Cortex of kidney (tissue), 1 donor: ENCODE measurements at places on chromosomes 3 and 15.

DNA sequence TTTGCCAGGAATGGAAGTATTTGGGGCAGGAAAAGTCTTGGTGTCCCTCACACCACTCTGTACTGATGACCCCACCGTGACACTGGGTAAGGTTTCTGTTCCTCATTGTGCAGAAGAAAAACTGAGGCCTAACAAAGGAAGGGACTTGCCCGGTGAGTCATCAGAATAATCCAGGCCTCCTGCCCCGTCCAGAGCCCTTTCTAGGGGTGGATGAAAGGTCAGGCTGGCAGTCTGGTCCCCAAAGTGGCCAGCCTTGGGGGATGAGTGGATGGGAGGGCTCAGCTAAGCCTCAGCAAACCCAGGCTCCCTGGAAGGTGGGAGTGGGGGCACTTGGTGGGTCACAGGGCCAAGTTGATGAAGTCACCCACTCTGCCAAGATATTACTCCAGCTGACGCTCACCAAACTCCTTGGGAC lies 2.3 kb upstream of the DNAH1 start:
- no peak for DNase-seq

GRCh38 chr15:101613130-101614000 lies 38.8 kb downstream of the TM2D3 start:
- DNase-seq: no peak

DNA sequence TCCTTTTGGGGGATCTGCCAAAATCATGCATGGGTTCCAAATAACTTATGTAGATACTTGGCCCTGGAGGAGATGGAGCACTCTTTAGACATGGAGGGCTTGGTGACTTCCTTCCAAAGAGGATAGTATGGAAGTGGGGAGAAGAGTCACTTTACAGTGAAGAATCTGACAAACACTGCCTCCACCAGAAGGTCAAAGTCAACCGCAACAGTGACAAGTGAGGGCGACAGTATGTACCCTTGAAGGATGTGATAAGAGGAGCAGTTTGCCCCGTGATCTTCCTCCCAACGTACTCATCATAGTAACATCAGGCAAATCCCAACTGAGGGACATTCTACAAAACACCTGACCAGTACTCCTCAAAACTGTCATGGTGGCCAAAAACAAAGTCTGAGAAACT lies 62.0 kb downstream of the LMCD1 start:
- DNase-seq: no peak

GRCh38 chr15:88029696-88030095 lies 226.8 kb downstream of the NTRK3 start:
- DNase-seq: no peak

DNA sequence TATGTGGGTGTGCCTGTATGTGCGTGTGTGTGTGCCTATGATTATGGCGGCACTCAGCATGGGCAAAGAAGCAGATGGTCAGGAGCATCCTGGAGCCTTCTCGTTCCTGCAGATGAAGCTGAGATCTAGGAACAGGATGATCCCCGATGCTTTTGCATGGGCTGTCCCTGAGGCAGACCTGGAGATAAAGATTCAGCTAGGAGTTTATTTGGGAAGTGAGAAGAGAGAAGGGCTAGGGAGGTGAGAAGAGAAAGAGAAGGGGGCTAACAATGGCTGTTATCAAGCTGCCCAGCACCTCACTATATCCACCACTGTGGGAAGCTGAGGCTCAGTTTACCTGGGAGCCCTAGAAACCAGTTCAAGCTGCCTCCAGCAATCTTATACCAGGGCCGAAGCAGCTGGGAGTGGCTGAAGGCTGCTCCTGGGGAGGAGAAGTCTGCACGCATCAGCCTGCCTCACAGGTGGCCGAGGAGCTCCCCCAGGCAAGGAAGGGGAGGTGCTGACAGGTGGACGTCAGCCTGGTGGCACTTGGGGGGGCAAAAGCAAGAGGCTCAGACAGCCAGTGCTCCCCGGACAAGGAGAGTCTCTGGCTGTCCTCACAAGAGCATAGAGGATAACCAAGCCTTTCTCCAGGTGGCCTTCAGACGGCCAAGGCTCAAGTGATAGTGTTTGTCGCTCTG lies 94.0 kb upstream of the IQSEC1 start:
- DNase-seq: no peak

DNA sequence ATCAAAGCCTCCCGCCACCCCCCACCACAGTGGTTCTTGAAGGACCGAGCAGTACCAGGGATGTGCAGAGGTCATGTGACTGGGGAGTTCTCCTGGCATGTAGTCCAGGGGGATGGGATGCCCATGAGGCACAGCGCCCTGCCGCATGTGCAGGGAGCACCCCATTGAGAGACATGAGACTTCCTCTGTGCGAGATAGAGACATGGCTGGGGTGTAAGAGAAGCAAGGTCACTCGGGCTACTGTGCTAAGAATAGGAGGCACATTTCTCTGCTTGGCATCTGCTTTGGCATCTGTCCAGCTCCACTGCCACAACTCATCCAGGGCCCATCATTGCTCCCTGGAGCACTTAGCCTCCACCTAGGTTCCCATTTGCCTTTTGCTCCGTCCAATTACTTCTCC lies 2.4 kb upstream of the CYP1A1 start:
- no peak for DNase-seq

GRCh38 chr3:125107363-125107762 lies 51.6 kb upstream of the HEG1 start:
- no peak for DNase-seq

DNA sequence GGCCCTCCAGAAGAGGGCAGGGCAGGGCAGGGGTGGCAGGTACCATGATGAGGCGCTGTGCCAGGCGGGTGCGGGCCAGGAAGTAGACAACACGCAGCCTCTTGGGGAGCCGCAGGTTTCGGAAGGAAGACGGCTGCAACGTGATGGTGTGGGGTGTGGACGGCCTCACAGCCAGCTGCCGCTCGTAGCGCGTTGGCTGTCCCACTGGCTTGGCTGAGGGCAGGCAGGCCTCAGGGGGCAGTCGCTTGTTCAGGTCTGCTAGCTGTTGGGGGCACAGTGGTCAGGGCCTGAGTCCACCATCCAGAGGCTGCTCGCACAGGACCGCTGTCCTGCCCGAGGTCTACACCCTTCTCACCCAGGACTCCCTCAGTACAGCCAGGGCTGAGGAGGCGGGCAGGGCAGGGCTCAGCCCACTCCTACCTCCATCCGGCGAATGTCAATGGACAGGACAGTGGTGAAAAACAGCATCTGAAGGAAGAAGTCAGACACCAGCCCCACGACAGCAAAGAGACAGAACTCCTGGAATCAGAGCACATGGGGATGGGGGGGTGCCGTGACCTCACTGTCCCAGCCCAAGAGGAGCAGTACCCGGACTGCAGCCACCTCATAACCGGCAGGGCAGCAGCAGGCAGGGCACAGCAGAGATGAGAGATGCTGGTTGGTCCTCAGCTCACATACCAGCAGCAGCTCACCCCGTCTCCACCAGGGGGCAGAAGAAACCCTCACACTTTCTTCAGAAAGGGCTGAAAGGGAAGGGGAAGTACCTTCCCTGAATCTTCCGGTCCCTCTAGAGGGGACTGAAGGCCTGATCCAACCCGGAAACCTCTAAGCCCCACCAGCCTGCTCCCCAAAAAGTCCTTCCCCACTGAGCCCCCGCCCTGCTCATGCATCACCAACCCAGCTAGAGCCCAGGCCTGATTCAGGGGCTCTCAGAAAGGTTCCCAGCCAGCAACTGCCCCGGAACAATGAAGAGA lies 40.0 kb downstream of the PTPN23 start:
- DNase-seq: no peak

DNA sequence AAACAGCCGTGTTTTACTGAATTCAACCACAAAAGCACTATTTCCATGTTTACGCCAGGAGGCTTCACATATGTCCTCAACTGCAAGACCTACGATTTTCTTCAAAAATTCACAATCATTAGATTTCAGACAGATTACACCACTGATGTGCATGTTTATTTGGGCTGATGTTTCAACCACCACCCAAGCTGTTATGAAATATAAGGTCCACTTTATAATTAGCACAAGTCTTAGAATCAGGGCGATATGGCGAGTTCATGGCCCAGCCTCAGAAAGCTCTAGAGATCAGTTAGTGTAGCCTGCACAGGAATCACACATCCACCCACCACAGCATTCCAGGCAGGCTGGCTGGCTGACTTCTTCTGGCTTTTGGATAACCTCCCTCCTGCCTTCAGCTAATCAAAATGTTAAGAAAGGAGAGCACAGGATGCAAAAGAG lies 15.4 kb downstream of the SH3BP5 start:
- no peak for DNase-seq

GRCh38 chr3:88046766-88047165 lies 12.0 kb downstream of the CGGBP1 start:
- no peak for DNase-seq

DNA sequence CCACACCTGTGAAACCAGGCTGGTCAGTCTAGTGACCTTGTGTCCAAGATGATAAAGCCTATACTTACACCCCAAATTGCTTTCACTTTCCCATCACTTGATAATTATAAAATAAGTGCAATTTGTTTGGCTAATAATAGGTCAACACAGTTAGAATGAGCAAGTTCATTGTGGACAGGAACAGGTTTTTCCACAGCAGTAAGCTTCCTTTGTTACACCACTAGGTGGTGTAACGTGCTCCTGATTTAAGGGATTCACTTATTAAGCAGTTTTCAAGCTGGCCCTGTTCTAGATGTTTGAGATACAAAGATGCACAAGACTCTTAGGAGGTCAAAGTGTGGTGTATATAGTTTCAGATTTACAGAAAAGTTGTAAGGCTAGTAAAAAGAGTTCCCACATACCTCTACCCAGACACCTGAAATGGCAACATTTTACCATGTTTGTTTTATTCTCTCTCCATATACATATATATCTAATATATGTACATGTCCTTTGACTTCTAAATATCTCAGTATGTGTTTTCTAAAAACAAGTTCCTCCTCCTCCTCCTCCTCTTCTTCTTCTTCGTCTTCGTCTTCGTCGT lies 6.8 kb upstream of the MFSD1 start:
- no peak for DNase-seq

- DNase-seq: no peak
Observed at GRCh38 chr3:115363071-115363470, 216.0 kb upstream of the ZBTB20 start.

- no peak for DNase-seq
Observed at GRCh38 chr3:4503050-4503449, 9.9 kb downstream of the ITPR1 start.

GRCh38 chr3:149534671-149535332 lies 60.3 kb downstream of the TM4SF4 start:
- DNase-seq: no peak

- no peak for DNase-seq
Observed at GRCh38 chr3:7710284-7710683, 791.3 kb upstream of the LMCD1 start.

DNA sequence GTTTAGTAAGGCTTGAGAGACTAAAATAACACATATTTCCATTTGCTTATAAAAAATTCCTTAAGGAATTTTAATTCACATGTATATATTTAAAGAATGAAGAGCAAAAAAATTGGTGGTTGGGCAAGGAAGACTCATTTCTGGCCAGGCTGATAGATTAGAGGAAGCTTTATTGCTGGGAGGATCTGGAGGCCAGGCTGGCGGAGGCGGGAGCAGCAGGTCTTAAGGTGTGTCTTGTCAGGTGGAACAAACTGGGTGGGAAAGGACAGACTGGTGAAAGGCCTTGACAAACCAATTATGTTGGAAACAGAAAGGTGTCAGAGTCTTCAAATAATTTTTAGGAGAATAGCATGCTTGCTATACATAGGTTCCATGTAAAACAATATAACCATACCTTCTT lies 124.7 kb downstream of the EPHA3 start:
- no peak for DNase-seq

GRCh38 chr15:48617619-48618018 lies 27.9 kb downstream of the FBN1 start:
- DNase-seq: no peak

DNA sequence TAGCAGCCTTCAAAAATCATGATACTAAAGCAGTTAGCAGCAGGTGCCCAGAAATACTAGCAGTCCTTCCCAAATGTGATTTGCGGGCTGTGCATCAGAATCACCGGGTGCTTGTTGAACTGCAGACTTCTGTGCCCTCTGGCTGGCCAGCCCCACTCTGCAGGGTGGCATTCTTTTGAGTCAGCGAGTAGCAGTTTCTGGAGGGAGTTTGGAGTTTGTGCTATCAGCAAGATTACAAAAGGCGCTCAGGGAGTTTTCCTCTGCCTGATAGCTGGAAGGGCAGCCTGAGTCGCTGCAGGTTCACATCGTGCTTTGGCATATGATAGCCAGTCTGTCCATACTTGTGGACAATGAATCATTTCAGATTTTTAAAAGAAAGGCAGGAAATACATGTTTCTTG lies 57.6 kb downstream of the CLDN11 start:
- DNase-seq: no peak

DNA sequence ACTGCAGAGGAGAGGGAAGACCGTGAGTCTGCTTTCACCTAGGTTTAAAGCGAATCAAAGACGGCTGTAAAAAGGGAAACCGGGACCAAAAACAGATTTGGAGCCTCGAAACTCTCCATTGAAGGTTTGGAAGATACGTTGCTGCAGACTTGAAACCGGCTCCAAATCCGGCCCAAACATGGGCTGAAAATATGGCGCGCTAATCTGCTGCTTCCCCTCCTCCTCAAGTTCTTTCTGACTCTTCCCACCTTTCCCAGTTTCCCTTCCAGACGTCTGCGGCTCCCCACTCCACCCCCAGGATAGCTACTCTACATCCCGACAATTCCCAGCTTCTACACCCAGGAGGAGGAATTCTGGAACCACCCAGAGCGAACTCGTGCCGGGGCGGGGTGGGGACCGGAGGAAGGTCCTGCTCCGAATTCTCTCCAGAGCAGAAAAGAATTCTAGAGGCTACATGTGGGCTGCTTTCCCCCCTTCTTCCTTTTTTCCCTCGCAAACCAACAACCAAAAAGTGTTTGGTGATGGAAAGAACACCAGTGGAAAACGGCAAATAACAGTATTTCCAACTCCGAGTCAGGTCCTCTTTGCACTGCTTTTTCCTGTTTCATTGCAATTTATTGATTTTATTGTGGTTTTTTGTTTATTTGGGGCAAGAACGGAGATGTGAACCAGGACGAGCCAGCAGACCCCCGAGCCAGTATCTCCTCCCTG lies 8.5 kb downstream of the EOMES start:
- no peak for DNase-seq
